T-helper 9 cell (primary cell): ENCODE measurements at places on chromosomes 6 and 20.

DNA sequence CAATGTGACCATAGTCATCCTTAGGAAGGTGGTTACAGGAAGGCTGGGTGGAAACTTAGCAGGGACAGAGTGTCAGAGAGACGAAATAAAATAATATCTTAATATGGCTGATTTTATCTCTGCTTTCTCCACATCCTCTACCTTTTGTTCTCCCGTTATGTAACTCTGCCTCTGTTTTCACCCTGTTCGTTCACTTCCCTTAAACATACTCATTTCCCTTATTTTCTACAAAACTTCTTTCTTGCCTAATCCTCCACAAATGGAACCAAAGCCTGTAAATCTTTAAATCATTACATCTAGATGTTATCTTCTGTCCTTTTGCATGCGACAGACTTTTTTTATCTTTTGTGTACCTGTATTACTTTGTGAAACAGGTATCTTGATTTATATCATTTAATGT is 23.3 kb upstream of the CRIP3 start:
- no peak for DNase-seq

GRCh38 chr20:14644306-14645097 is 307.1 kb upstream of the FLRT3 start:
- DNase-seq = no peak

DNA sequence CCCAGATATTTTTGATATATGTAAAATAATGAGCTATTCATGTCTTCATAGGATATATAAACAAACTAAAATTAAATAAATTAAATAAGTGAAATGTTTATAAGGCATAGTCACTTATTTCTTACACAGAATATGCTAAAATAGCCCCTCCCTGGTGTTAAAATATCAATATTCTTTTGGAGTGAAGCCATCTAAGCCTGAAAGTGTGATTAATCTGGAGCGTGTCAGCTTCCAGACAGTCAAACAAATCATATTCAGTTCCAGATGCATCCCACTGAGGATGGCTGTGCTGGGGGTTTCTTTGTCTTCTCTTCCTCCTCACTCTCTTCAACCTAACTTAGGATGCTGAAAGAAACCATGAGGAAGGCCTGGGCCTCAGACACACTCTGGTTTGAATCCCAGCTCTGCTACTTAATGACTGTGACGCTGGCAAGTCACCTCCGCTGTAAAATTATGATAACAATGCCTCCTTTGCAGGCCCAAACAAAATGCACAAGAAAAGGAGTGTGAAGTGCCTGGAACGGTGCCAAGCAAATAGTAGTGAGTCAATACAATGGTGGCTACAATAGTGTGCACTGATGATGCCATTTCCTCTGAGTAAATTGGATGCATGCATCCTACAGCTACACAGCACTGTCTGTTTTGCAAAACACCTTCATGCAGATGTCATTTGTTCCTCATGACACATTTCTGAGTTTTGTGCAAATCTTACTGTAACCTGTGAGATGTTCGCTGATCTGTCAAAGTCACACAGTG is 161.4 kb downstream of the FOXC1 start:
- no peak for DNase-seq

DNA sequence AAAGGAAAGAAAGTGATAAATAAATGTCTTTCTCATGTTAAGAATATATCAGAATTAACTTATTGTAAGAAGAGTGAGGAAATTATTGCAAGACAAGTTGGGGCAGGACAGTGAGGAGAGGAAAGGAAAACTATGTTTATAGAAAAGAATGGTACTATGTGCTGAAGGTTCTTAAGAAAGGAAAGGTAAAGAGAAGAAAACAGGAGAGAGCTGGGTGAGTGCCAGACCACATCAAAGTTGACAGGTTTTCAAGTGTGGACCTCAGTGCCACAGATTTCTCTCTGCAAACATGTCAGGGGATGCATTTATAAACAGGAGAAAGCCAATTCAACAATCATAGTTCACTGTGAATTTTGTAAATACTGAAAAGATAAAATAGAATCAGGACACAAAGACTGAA is 439.2 kb downstream of the PKHD1 start:
- no peak for DNase-seq

DNA sequence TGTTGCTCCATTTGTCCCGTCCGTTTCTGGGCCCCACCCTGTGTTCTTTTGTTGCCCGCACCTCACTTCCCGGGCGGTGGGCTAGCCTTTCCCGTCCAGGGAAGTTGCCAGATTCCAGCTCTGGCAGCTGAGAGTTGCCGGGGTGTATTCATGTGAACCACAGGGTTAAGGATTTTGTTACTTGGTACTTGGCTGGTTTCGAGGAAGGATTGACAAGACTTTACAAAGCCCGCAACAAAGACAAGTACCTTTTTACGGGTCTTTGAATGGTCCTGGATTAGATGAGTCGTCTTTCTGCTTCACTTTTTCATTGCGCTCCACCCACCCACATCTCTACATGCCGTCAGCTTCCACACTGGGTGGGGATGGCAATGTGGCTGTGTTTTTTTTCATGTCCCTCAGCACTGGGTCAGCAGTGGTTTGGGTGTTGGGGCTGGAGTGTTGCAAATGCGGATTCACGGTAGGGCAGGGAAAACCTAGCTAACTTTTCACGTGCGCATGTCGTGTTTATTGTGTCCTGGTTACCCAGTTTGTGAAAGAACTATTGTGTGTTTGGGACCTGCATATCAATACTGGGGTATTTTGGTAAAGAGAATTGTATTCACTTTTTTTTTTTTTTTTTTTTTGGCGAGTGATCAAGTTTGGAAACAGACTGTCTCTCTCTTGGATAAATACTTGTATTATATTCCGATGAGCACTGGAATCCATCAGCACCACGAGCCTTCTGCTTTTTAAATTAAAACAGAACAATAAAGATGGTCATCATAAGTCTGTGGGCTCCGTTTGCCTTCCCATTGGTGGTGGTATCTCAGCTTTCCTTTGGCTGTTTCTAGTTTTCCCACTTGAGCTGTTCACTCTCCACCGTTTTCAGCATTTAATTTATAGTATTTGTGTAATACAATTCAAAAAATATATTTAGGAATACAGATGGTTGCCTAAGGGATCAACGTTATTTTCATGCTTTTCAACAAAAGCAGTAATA is 1.2 kb downstream of the DUSP22 start:
- no peak for DNase-seq
